ENCODE measurements at places on chromosomes 1 and 21.

DNA sequence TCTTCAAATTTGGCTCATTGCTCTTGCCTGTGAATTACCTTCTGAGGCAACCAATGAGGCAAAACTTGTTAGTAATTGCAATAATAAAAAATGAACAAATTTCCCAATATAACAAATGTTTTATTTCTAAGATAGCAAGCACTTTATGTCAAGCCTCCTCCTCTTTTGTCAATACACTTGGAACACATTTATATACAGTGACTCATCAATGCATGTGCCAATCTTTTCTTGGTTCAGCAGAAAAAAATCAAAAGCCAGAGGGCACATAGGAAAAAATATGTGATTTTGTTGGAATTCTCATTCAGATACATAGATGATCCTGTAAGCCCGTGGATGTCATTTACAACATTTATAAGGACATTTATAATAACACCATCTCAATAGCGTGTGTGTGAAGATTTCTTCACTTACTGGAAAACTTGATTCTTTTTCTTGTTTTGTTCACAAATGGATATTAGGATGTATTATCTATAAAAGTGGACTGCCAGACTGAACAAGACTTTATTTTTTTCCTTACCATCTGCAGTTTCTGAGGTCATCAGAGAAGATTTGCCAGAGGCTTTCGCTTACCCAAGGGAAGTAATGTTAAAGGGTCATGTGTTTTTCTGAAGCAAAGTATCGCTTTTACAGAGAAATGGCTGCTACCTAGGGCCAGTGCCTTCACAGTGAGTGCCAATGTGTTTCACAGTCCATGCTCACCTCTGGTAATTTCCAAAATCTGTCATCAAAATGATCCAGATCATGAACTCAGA lies 645.7 kb upstream of the PTBP2 start:
- DNase-seq: no peak

- DNase-seq: peak; percentile 45
These were observed 162.7 kb downstream of the IER5 start for GRCh38 chr1:181251001-181251712.

DNA sequence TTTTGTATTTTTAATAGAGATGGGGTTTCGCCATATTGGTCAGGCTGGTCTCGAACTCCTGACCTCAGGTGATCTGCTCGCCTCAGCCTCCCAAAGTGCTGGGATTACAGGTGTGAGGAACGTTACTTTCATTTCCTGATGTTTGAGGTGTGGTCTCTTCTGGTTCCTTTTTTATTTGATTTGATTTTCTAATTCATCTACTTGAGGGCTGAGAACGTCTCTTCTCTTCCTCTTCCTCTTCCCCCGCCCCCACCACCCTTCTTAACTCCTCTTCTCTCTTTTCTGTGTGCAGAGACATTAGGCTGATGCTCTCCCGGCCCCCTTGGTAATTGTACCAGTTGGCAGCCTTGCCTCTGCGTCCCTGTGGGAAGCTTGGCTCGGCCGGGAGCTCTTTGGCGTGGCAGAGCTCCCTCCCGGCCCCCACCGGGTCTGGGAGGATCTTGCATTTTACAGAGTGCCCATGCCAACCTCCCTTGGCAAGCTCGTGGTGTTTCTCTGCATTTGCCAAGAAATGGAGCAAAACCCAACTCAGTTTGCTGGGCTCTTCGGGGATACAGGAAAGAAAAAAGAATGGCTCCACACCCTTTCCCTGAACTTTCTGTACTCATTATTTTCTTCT lies 19.9 kb downstream of the CRYAA start:
- no peak for DNase-seq

DNA sequence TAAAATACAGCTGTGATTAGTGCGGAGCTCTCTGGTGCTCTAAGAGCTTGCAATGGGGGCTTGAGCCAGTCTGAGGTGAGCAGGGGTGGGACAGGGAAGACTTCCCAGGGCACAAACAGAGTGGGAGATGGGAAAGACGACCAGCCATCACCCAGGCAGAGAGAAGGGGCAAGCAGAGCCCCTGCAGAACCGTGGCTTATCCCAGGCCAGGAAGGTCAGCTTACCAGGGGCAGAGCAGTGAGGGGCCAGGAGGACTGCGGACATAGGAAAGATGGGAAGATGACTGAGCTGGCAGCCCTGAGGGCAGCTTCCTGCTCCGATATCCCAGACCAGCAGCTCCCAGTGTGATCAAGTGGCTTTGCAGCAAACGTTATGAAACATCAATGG lies 55.4 kb upstream of the IFFO2 start:
- no peak for DNase-seq

GRCh38 chr1:12251442-12251841 lies 21.6 kb downstream of the VPS13D start:
- DNase-seq: peak; percentile 21

GRCh38 chr1:110452330-110452729 lies 1.4 kb downstream of the PROK1 start:
- no peak for DNase-seq

- DNase-seq: peak; percentile 71
These were observed 145.5 kb upstream of the IRF2BP2 start for GRCh38 chr1:234755449-234755863.

GRCh38 chr1:160353223-160353622 lies 10.0 kb downstream of the NCSTN start:
- no peak for DNase-seq

DNA sequence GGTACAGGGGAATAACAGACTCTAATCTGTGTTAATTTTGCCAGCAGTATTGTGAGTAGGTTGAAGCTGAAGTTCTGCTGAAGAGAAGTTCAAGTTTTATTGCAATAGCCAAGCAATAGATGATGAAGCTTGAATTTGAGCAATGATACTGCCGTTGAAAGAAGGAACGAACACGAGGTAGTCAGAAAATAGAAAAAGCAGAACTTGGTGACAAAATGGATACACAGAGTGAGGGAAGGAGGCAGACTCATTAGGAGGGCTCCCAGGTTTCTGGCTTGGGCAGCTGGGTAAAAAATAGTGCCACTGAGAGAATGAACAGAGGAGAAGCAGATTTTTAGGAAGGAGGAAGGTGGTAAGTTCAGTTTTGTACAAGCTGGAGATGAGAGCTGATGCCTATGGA lies 22.3 kb upstream of the AGO1 start:
- DNase-seq: no peak

- DNase-seq: peak; percentile 50
These were observed 25.6 kb upstream of the NFIA start for GRCh38 chr1:61056573-61057439.

DNA sequence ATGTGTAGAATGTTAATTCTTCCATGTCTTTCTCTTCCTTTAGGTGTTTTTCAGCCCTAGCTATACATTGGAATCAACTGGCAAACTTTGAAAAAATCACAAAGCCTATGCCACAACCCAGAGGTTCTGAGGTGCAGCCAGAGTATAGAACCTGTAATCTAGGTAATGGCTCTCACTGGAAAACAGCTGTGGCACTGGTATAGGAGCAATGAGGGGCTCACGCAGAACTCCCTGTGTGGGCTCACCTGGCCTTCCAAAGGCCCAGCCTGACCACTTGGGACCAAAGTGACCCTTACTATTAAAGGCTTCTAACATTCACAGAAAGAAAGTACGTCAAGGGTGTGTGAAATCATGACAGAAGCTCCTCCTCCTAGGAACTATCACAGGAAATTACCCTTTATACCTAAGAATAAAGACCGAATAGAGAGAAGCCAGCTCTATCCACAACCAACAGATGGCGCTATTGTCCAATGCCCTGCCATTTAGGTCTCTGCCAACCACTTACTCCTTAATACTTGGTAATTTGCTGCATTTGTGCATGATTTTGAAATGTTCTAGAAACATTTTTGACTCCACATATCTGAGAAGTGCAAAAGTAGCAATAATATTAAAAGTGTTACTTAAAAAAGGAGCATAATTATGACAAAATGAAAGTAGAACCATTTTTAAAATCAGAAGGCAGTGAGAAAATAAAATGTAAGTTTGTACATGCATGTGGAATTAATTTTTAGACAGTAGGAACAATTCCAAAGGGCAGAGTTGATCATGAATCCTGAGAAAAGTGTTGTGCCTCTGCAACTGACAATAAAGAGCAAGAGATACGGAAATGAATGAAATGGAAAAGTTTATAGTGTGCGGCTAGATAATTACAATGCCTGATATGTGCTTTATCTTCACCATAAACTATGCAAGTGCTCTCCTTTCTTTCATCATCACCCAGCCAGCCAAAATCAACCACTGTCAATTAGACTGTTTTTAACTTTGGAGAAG lies 93.1 kb upstream of the HAO2 start:
- DNase-seq: no peak

- peak; percentile 63 for DNase-seq
These were observed 226.6 kb upstream of the ZRANB2 start for GRCh38 chr1:71307451-71307850.

- no peak for DNase-seq
These were observed 31.2 kb upstream of the MORC3 start for GRCh38 chr21:36288651-36289243.

GRCh38 chr1:150186789-150187559 lies 37.3 kb downstream of the PLEKHO1 start:
- no peak for DNase-seq

GRCh38 chr21:44589586-44590305 lies 2.6 kb downstream of the KRTAP10-6 start:
- no peak for DNase-seq

DNA sequence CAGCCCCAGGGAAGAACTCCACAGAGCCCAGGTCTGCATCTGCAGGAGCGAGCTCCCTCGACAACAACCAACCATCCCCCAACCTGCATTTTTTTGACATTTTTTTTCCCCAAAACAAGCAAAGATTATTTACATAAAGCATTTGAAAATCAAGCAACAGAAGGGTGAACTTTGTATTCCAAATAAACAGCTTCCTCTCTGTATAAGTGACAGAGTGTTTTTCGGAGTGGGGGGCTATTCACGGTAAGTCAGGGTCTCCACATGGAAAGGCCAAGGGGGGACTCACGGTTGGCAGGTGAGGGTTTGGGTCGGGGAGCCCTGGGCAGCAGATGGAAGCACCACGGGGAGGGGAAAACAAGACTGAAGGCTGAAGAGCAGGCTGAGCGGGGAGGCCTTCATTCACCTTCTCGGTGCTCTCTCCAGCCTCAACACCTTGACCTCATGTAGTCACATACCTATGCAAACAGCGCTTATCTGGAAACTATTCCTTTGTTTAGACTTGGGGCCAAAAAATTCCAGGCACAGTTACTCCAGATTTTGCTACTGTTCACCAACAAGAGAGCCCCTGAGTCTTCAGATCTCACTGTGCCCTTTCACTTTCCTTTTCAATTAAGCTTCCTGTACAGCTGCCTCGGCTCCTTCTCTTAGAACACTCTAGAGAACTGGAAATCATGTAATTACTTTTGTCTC lies 27.6 kb downstream of the C2CD2 start:
- DNase-seq: no peak

- DNase-seq: no peak
These were observed 316.9 kb upstream of the VAMP3 start for GRCh38 chr1:7454052-7454815.

DNA sequence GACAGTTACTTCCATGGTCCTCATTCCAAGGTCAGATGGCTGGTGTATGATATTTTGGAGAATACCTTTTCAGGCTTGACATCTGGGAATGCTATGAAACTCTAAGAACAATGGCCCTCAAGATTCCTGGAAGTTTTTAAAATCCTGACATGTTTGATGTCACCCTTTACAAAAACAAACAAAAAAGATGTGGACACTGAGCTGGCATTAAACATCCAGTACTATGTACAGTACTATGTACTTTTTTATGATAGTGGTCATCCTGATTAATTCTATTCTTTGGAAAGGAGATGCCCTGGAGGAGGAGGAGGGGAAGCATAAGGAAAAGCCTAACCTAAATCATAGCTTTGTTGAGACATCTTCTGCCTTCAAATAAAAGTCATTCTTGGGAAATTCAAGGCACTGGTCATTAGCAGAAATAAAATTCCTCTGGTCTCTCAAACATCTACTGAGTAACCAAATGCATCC lies 235.4 kb downstream of the HMCN1 start:
- no peak for DNase-seq

- DNase-seq: no peak
These were observed 119.4 kb downstream of the KCNJ15 start for GRCh38 chr21:38376235-38376634.
